ENCODE measurements at places on chromosomes 3 and 15.
A peak's percentile ranks its signal among the peaks of the same experiment; 100 is the strongest.

GRCh38 chr3:10416730-10417300 lies 88.6 kb downstream of the ATP2B2 start:
- no peak for DNase-seq

DNA sequence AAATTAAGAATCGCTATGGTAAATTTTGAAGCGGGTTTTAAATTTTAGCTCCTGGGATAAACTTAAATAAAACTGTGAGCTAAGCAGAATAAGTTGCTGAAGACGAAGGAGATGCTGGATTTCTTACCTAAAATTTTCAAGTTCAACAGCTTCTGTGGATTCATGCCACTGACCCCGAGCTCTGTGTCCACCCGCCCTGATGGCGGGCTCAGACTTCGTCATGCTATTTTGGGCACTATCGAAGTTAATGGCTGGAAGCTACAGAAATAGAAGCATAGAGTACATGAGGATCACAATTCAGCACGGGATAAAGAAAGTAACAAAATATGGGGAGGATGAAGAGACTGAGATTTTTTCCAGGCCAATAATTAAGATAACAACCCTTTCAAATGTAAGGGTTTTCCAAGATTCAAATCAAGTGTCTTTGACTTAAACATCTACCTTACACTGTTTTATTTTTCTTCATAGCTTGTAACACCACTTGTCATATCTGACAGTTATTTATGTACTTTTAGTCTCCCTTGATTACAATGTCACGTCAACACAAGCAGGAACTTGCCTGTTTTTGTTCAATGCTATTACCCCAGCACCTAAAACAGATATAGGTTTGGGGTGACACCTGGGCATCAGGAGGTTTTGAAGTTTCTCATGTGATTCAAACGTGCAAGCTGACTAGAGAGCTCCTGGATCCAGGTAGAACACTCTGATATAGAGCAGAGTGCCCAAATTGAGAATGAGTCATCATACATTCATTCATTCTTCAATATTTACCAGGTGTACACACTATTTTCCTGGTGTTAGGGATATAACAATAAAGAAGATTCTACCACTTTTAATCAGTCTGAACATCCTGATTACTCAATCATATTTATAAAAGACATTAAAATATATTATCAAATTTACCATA lies 23.0 kb downstream of the NEK10 start:
- DNase-seq: no peak

DNA sequence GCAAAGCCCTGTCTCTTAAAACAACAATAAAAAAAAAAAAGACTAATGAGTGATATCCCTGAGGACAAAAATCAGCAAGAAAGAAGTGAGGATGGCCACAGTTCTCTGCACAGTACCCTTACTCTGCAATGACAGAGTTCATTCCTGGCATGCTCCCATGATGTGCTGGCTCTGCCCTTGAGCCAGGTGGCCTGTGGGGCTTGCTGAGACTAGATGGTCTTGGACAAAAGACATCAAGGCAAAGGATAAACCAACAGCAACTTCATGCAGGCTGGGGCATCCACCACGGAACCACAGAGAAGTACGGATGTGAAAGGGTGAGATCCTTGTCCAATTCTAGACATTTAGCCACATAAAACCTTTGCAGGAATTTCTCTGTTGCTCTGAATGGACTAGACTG lies 12.7 kb downstream of the MGLL start:
- no peak for DNase-seq

GRCh38 chr3:98612587-98612986 lies 19.2 kb upstream of the CPOX start:
- DNase-seq: no peak

- no peak for DNase-seq
Measured at GRCh38 chr3:87267953-87268645, 8.3 kb downstream of the POU1F1 start.

- no peak for DNase-seq
Measured at GRCh38 chr15:83287541-83288027, 3.1 kb upstream of the BNC1 start.

GRCh38 chr3:187567661-187568121 lies 102.5 kb downstream of the SST start:
- DNase-seq: no peak

GRCh38 chr3:123783050-123783689 lies 101.0 kb downstream of the MYLK start:
- no peak for DNase-seq

GRCh38 chr3:132595014-132595413 lies 2.1 kb upstream of the ACKR4 start:
- DNase-seq: no peak

DNA sequence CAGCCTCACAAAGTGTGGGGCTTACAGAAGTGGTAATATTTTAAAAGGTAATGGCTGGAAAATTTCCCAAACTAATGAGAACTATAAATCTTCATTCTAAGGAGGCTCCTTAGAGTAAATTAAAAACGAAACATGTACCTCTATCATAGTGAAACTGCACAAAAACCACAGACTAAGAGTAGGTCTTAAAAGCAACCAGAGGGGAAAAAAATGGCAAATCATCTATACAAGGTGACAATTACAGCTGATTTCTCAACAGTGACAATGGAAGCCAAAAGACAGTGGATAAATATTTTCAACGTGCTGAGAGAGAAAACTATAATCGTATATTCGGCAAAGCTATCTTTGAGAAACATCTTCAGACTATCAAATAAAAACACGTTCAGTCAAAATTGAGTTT lies 20.6 kb downstream of the HEG1 start:
- DNase-seq: no peak

DNA sequence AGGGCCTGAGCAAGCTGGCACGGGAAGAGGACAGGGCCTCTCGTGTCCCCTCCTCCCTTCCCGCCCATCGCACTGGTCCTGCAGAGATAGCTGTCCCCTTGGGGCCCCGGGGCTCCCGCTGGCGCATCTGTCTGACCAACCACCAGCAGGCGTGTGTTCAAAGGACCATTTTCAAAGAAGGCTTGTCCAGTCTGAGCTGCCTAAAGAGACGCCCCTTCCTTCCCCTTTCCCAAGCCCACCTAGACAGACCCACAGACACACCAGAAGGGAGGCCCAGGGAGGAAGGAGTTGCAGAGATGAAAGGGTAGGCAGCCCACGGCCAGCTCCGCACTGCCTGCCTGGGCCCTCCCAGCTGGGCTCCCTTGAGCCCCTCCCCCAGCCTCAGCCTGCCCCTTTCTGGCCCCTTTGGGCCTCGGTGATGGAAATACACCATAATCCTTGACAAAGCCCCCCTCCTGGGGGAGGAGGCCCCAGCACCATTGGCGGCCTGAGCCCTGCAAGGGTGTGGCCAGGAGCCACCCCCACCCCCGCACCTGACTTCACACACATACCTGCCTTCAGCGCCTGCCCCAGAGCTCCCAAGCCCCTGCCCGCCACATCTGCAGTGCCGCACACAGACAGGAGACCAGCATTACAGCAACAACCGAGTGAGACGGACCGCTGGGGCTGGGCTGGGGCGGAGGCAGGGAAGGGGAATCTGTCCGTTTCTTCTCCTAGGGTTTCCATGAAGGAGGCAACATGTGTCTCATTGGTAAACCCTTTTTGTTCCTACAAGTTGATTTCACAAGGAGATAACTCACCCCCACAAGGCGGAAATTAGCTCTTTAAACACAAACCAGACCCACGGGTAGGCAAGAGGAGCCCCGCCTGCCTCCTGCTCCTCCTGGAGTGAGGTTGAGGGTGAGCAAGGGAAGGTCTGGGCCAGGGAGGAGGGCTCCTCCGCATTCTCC lies at the start of gene STRA6:
Gene STRA6, minus strand, starts transcription at position 336 of the 950 bp plus-strand sequence. CDS start 520 bp downstream, outside the sequence.
- DNase-seq: peak; percentile 95

- peak; percentile 74 for DNase-seq
Measured at GRCh38 chr3:66442254-66443117, 58.3 kb downstream of the LRIG1 start.

- peak; percentile 6 for DNase-seq
Measured at GRCh38 chr3:132346841-132347736, 29.9 kb downstream of the ACP3 start.

- DNase-seq: no peak
Measured at GRCh38 chr15:25664761-25665160, 198.4 kb downstream of the ATP10A start.

DNA sequence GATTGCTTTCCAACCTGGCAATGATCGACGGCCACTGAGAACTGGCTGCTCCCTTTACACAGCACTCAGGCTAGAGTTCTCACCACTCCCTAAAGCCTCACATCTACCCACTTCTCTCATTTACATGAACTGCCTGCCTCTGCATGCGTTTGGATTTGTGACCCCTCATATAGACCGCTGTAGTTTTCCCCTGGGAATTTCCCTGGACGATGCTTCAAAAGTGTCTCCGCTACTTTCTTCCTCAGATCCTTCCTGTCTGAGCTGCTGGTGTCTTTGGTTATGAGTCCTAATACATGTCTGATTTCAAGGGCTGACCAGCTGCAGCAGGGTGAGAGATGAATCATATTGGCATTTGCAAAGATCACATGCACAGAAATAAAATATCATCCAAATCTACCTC lies 116.7 kb upstream of the ETV5 start:
- DNase-seq: no peak

GRCh38 chr3:171396048-171396447 lies 64.2 kb downstream of the TNIK start:
- DNase-seq: no peak

GRCh38 chr3:88369337-88369736 lies 219.6 kb downstream of the C3orf38 start:
- no peak for DNase-seq

GRCh38 chr3:195903950-195904290 lies 4.4 kb downstream of the TNK2 start:
- no peak for DNase-seq

GRCh38 chr15:70127288-70127746 lies 29.6 kb upstream of the TLE3 start:
- DNase-seq: peak; percentile 8

- DNase-seq: no peak
Measured at GRCh38 chr15:49696433-49696832, 75.6 kb downstream of the DTWD1 start.

DNA sequence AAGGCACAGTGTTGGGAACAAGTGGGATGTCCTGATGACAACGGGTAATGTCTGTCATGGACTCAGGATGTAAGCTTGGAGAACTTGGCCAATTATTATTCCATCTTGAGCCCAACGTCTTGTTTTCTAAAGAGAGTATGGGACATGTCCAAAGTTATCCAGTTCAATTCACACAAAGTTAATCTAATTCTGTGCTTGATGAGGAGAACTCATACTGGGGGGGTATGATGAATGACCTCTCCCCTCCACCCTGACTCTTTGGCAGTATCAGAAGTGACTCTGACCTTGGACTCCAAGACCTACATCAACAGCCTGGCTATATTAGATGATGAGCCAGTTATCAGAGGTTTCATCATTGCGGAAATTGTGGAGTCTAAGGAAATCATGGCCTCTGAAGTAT lies 36.3 kb downstream of the TGM4 start:
- no peak for DNase-seq

GRCh38 chr3:195169011-195169649 lies 101.8 kb downstream of the XXYLT1 start:
- no peak for DNase-seq

DNA sequence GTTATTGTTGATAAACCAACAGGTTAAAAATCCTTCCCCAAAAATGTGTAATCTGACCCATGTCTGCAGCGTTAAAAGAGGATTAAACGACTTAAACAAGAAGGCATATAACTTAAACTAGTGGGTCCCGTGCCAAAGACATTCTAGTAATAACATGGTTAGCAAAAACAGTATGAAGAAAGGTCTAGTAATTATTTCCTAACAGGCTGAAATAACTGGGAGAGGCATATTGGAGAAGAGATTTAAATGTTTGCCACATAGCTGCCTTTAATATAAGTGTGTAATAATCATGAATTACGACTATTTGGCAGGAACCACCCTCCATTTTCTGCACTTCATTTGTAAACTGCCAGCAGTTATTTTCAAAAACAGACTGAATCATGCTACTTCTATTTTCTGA lies 67.7 kb upstream of the CSPG5 start:
- no peak for DNase-seq

- DNase-seq: no peak
Measured at GRCh38 chr3:151620071-151620470, 113.7 kb upstream of the AADACL2 start.

GRCh38 chr3:39011191-39011736 lies 40.5 kb downstream of the SCN11A start:
- no peak for DNase-seq

- no peak for DNase-seq
Measured at GRCh38 chr15:97545799-97546198, 414.7 kb upstream of the ARRDC4 start.

DNA sequence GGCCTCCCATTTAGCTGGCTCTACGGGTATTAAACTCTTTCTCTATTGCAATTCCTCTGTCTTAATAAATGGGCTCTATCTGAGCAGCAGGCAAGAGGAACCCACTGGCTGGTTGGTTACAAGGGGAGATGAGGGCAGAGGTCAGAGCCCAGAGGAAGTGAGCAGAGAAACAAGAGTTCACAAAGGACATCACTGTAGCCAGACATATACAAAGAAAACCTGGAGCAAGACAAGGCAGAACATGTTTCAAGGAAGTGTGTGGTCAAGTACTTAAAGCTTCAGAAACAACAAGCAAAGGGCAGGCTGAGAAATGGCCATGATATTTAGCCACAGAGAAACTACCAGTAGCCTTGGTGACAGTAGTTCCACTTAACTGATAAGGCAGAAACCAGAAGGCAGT lies 24.3 kb downstream of the SUSD5 start:
- no peak for DNase-seq

DNA sequence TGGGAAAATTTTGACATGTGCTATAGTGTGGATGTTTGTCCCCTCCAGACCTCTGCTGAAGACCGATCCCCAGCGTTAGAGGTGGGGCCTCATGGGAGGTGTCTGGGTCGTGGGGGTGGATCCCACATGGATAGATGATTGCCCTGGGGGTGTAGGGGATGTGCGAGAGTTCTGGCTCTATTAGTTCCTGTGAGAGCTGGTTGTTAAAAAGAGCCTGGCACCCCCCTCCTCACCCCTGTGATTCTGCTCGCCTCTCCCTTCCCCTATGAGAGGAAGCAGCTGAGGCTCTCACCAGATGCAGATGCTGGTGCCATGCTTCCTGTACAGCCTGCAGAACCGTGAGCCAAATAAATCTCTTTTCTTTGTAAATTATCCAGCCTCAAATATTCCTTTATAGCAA lies 67.4 kb downstream of the ATP10A start:
- DNase-seq: no peak

- no peak for DNase-seq
Measured at GRCh38 chr3:65614585-65614984, 424.1 kb downstream of the MAGI1 start.

DNA sequence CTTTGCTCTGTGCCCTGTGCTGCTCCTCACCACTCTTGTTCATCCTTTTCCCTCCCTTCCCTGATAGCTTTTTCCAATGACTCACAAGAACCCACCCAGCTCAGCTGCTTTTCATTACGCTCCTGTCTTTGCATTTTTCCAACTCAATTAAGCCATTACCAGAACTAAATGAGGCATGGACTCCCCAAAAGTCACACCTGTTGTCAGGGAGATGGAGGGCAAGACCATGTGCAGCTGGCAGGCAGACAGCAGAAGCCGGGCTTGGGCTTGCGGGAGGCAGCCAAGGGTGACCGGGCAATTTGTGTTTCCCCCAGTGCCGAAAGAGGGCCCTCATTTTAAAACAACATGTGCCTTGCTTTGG lies 64.3 kb downstream of the CASR start:
- DNase-seq: no peak
